ENCODE measurements at places on chromosomes 16 and 17.

GRCh38 chr17:8868092-8868491 lies 618 bp upstream of the PIK3R6 start:
- no peaks in the 10 kb centered on the region for H3K27me3 ChIP-seq
- H3K36me3 ChIP-seq: no peaks in the 10 kb centered on the region
- no peak for DNase-seq
- no peak overlapping the region for H3K27ac ChIP-seq
- no peak overlapping the region for H3K4me3 ChIP-seq

DNA sequence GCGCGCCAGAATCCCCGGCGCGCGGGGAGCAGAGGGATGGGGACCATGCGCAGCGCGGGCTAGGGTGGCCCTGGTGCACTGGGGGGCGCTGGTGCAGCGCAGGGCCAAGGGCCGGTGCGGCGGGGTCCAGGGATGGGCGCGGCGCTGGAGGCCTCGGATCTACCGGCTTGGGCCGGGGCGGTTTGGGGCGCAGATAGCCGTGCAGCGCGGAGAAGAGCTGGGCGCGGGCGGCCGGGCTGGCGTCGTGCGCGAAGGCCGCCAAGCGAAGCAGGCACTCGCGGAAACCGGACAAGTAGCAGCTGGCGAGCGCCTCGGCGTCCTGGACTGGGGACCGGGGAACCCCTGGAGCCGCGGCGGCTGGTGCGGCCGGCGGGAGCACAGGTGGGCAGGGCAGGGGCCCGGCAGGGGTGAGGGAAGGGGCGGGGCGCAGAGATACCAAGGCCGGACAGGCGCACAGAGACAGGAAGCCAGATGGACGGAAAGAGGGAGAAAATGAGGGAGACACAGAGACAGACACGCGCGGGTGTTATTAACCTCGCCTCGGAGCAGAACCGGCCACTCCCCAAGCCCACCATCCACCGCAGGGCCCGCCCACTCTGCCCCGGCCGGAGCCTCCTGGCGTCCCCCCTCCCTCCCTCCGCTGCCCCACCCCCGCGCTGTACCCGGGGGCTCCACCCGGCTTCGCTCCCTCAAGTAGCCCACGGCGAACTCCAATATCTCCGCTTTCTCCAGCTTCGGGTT lies 2.1 kb downstream of the HES7 start:
- DNase-seq: peak; percentile 82
- peaks cover 21% of the 10 kb centered on the region for H3K27me3 ChIP-seq
- H3K4me1 ChIP-seq: peaks cover 3% of the 10 kb centered on the region
- H3K4me3 ChIP-seq: no peak overlapping the region
- no peak overlapping the region for H3K27ac ChIP-seq
- H3K36me3 ChIP-seq: no peaks in the 10 kb centered on the region

- peak; percentile 72 for DNase-seq
- no peaks in the 10 kb centered on the region for H3K27me3 ChIP-seq
- H3K4me3 ChIP-seq: no peak overlapping the region
- peak overlapping the region; percentile 98 for H3K27ac ChIP-seq
- peaks cover 16% of the 10 kb centered on the region for H3K36me3 ChIP-seq
These were observed 32.9 kb downstream of the TK2 start for GRCh38 chr16:66516808-66517585.

DNA sequence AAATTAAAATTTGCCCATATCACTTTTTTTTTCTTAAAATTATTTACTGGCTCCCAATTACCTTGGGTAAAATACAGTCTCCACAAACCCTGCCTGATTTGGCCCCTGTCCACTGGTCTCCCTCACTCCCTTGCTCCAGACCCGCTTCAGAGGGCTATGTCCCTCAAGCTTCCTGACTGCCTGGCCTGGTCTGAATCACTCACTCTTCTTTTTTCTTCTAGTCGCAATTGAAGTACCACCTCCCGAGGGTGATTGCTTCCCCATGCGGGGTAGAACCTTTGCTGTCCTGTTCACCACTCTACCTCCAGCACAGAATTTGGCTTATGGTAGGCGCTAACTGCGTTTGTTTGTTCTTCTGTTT lies 598 bp upstream of the PGAP3 start:
- no peak for DNase-seq
- peak overlapping the region; percentile 95 for H3K27ac ChIP-seq
- peaks cover 14% of the 10 kb centered on the region for H3K4me1 ChIP-seq
- H3K27me3 ChIP-seq: no peaks in the 10 kb centered on the region

DNA sequence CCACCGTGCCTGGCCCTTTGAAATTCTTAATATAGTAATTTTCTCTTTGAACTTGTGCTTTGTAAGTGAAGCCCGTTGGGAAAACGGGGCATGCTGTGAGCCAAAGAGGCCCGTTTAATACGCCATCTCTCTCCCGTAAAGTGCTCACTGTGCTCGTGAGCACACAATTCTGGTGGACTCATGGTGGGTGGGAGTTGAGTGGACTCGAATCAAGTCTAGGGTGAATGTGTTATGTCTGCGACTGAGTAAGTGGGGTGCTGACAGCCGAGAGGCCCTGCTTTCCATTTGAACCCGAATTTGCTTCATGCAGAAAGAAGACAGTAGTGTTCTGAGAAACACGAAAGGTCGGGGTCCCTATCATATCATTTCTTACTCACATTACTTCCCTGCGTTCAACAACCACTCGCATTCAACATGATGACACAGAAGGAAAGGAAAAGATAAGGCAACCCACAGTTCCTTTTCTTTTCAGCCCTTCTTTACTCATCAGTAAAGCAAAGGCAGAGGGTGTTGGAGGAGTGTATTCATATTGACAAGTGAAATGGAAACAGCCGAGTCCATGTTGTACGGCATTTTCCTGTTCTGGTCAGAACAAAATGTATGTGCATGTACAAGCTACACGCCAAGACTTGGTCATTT lies 4.8 kb upstream of the ATP2A3 start:
- H3K27me3 ChIP-seq: peaks cover 5% of the 10 kb centered on the region
- no peak overlapping the region for H3K4me3 ChIP-seq
- no peaks in the 10 kb centered on the region for H3K36me3 ChIP-seq

DNA sequence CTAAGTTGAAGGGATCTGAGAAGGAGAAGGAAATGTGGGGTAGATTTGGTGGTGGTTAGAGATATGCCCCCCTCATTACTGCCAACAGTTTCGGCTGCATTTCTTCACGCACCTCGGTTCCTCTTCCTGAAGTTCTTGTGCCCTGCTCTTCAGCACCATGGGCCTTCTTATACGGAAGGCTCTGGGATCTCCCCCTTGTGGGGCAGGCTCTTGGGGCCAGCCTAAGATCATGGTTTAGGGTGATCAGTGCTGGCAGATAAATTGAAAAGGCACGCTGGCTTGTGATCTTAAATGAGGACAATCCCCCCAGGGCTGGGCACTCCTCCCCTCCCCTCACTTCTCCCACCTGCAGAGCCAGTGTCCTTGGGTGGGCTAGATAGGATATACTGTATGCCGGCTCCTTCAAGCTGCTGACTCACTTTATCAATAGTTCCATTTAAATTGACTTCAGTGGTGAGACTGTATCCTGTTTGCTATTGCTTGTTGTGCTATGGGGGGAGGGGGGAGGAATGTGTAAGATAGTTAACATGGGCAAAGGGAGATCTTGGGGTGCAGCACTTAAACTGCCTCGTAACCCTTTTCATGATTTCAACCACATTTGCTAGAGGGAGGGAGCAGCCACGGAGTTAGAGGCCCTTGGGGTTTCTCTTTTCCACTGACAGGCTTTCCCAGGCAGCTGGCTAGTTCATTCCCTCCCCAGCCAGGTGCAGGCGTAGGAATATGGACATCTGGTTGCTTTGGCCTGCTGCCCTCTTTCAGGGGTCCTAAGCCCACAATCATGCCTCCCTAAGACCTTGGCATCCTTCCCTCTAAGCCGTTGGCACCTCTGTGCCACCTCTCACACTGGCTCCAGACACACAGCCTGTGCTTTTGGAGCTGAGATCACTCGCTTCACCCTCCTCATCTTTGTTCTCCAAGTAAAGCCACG lies 28.3 kb downstream of the STH start:
- no peak overlapping the region for H3K27ac ChIP-seq
- H3K4me3 ChIP-seq: no peak overlapping the region
- DNase-seq: peak; percentile 9
